ENCODE measurements at places on chromosomes 1 and 21. TPM values are rescaled to one million over a fixed set of nuclear protein-coding genes. Genes with fewer than 3 reads are reported as not detected.

DNA sequence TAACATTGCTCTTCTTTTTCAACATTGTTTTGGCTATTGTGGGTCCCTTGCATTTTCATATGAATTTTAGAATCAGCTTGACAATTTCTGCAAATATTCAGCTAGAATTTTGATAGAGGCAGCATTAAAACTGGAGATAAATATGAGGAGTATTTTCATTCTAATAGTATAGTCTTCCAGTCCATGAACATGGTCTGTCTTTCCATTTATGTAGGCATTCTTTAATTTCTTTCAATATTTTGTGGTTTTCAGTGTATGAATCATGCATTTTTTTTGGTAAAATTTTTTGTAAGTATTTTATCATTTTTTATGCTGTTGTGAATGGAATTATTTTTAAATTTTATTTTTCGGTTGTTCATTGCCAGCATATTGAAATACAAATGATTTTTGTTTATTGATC, 97.2 kb downstream of the DNAH14 start:
- DNase-seq: no peak

DNA sequence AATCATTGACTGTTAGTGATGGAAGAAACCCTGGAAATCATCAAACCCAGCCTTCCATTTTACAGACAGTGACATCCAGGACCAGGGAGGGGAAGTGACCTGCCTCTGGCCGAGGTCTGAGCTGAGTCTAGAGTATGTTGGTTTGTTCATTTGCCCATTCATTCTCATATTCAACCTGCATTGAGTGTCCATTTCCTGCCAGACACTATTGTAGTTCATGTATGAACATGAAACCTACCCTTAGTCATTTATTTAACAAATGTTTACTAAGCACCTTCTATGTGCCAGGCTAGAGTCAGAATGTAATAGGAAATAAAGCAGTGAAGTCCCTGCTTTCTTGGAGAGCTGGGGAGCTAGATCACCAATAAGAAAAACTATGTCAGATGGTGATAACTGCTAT, 51.3 kb downstream of the KCND3 start:
- no peak for DNase-seq

DNA sequence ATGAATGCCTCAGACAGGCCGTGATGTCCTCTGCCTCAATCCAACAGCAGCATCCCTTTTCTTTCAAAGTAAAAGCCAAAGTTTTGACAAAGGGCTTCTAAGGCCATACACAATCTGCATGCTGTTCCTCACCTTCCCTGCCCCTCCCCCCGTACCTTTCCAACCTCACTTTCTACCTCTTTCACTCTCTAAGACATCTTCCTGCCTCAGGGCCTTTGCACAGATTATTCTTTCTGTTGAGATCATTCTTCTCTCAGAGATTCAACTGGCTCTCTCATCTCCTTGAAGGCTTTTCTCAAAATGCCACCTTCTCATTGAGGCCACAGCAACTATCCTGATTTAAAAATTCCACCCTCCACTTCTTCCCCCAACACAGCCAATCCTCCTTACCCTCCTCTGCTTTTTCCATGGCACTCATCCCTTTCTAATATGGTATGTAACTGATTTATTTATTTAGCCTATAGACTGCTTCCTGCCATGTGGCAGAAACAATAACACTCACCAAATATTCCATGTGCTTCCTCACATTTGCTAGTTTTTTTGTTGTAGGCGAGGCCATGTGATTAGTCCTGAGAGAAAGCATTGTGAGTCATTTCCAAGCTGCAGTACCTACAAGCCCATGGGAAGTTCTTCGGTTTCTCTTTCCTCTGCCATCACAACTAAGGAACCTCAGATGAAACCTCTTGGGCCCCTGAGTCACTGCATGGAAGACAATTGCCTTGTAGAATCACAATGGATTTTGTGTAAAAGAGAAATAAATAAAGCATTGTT, 58.7 kb upstream of the GADD45A start:
- no peak for DNase-seq

Gene S100A14
- 5.7 TPM for total RNA-seq

Gene NCF2
- total RNA-seq: 5.8 TPM

- DNase-seq: peak; percentile 25
Observed at GRCh38 chr1:1925437-1926345, 6.6 kb upstream of the TMEM52 start.

Gene C1orf94
- not detected for total RNA-seq
